ENCODE measurements at places on chromosomes 11 and 22.

- no peak for DNase-seq
These were observed 8.0 kb downstream of the SELENOM start for GRCh38 chr22:31099386-31099785.

DNA sequence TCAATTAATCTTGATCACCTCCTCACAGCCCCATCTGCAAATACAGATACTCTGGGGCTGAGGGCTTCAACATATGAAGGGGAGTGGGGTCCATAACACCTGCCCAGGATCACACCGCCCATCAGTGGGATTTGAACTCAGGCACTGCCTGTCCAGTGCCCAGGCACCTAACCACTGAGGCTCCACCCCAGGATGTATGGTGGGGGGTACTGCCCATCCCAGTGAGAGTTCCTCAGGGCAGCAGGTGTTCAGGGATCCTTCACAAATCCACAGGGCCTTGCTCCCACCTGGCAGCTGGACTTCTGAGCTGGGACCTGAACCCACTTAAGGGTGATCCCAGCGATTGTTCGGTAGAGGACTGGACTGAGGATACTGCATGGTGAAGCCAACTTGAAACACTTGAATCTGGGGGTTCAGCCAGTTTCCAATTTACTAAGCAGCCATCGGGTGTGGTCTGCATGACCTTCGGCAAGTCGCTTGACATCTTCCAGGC, 33.3 kb downstream of the PRDM11 start:
- DNase-seq = no peak

DNA sequence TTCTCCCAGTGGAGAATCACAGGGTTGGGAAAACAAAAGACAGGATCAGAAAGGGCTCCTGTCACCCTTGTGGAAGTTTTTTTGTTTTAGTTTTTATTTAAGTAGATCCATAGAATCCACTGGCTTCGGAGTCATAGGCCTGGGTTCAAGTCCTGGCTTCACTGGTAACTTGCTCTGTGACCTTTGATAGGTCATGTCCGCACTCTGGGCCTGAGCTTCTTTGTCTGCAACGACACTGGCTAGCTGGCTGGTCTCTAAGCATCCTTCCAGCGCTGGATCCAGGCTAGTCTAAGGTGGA, 1.4 kb downstream of the ZFTA start:
- no peak for DNase-seq

- DNase-seq = no peak
These were observed 108.0 kb downstream of the KCNQ1OT1 start for GRCh38 chr11:2591805-2592204.

DNA sequence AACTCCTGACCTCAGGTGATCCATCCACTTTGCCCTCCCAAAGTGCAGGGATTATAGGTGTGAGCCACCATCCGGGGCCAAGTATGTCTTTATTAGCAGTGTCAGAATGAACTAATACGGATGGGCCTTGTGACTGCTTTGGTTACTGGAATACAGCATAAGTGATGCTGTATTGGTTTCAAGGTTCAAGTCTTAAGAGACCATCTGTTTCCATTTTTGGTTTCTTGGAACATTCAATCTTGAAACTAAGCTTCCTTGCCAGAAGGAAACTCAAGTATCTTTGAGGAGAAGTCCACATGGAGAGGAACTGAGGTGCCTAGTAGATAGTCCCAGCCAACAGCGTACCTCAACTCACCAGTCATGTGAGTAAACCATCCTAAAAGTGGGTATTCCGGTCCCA, 58.8 kb downstream of the APOL3 start:
- DNase-seq = no peak

Measured in stimulated activated CD4-positive, alpha-beta T cell treated with anti-CD3 and anti-CD28 coated beads, TNF-alpha, amount 100 ng/mL, for 1 hour (primary cell).